ENCODE measurements at places on chromosomes 2 and 18.

GRCh38 chr2:71045865-71046548 is 22.4 kb upstream of the NAGK start:
- no peak for DNase-seq

- DNase-seq = no peak
These were observed 1267.8 kb downstream of the SUCLG1 start for GRCh38 chr2:83191316-83191715.

DNA sequence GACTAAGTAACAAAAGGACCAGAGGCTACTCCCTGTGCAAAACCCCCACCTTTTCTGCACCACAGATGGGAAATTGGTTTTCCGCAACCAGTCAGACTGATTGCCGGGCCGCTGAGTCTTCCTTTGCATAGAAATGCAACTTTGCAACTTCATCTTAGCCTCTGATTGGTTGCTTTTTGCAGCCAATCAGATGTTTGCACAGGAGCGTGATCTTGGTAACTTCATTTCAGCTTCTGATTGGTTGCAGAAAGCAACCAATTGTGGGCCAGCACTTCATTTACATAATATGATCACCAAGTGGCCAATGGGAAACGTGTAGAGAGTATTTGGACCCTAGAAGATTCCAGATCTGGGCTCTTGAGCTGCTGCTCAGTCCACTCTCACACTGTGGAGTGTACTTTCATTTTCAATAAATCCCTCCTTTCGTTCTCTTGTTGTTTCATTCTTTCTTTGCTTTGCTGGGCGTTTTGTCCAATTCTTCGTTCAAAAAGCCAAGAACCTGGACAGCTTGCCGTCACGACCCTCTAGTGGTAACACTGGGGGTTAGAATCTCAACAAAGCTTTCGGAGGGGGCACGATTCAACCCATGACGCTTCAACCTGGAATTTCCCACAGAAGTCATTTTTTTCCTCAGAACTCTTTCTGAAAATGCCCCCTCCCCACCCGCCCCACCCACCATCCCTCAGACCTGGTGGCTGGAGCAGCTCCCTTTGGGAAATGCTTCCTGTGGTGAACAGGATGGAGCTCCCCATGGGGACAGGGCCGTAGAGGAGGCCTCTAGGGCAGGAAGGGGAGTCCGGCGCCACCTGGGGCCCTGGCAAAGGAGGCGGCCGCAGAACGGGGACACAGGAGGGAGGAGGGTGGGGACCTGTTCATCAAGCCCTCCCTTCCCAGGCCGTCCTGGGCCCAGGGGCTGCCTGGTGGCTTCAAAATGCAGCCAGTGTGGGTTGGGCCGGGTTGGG is 31.8 kb upstream of the KCNF1 start:
- DNase-seq = no peak

DNA sequence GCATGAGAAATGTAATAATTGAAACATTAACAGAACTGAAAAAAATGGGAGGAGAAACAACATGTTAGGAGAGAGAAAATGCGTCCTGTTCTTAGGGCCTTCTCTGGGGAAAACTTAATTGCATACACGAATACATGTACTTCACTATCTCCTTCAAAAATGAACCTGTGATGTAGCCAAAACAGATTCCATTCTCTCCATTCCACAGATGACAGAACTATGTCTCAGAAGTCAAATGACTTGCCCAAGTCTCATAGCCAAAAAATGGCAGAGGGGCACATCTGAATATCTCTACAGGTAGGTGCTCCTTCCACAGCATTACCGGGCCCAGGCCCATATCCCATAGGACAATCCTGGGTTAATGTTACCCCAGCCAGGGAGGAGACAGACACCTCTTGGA is 3.9 kb upstream of the DCTN1 start:
- DNase-seq = no peak

DNA sequence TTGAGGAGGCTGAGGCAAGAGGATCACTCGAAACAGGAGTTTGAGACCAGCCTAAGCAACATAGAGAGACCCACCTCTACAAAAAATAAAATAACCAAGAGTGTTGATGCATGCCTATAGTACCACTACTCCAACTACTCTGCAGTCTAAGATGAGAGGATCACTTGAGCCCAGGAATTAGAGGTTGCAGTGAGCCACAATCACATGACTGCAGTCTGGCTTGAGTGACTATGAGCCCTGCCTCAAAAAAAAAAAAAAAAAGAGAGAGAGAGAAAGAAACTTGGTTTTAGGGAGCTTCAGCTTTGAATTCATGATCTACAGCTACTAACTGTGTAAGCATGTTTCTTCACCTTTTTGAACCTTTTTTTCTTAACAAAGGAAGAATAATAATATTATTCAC is 119.9 kb downstream of the HNMT start:
- DNase-seq = no peak

- DNase-seq = no peak
These were observed 71.1 kb upstream of the ACAA2 start for GRCh38 chr18:49884465-49884864.

Data from NCI-H1417 (cell line).